ENCODE measurements at places on chromosomes 16 and 17. TPM values are rescaled to one million over a fixed set of nuclear protein-coding genes. Genes with fewer than 3 reads are reported as not detected.

The CCDC78 gene
- total RNA-seq = 0.68 TPM

The HBA2 gene
- total RNA-seq = not detected

The AIPL1 gene
- total RNA-seq = not detected

The CDH3 gene
- not detected for total RNA-seq

The NPIPB8 gene
- not detected for total RNA-seq

The MED31 gene
- total RNA-seq = 6.8 TPM

The ITGB3 gene
- total RNA-seq = 7.9 TPM

The RAB11FIP4 gene
- 51.3 TPM for total RNA-seq

The TMEM100 gene
- total RNA-seq = 1.00 TPM

The PRRT2 gene
- total RNA-seq = not detected

The KCNH4 gene
- not detected for total RNA-seq

The BEAN1 gene
- total RNA-seq = not detected

- H3K27me3 ChIP-seq = peaks cover 25% of the 10 kb centered on the region
- no peak for DNase-seq
Observed at GRCh38 chr16:50469121-50469743, 79.0 kb upstream of the NKD1 start.

GRCh38 chr16:78116946-78117345 is 17.5 kb downstream of the WWOX start:
- no peaks in the 10 kb centered on the region for H3K4me1 ChIP-seq
- no peaks in the 10 kb centered on the region for H3K36me3 ChIP-seq
- no peak for DNase-seq
- no peak overlapping the region for H3K27ac ChIP-seq
- H3K27me3 ChIP-seq = no peaks in the 10 kb centered on the region

DNA sequence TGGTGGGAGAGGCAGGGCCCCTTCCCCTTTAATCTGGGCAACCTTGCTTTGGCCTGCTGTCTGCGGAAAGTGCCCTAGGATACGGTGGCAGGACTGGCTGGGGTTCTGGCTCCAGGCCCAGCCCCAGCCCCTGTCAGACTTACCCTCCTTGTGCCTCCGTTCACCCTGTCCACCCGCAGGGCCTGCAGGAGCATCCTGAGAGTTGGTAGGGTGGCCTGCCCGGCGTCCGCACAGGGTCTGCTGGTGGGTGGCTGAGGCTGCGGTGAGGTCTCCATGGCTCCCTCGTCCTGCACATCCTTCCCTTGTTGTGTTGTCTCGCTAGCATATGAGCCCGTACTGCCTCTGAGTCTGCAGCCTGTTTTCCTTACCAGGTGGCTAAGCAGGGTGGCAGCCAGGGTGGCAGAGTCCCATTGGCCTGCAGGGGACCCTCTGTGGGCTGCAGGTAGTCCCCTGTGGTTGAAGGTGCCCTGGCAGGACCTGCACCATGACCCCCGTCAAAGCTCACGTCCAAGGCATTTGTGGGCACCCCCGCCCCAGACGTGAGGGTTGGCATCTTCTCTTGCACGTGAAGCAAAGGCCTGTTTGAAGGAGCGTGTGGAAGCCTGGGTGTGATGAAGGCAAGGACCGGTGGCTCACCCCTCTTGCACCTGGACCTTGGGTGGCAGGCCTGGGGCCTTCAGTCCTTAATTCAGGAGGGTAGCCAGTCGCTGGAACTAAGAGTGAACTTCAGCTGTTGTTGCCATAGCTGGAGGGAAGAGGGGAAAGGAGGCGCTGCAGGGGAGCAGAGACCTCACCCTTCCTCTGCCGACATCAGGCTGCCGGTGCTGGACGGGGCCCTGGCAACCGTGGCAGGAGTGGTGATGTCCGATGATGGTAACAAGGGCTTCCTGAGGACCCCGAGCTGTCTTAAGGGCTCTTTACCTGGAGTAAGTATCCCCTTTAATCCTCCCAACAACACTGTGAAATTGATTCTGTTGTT is 293.7 kb downstream of the SEC14L1 start:
- no peak overlapping the region for H3K4me3 ChIP-seq
- H3K36me3 ChIP-seq = no peaks in the 10 kb centered on the region
- H3K27ac ChIP-seq = peak overlapping the region; percentile 25
- H3K27me3 ChIP-seq = no peaks in the 10 kb centered on the region
- DNase-seq = no peak

- no peaks in the 10 kb centered on the region for H3K36me3 ChIP-seq
- no peak for DNase-seq
- no peak overlapping the region for H3K27ac ChIP-seq
- no peaks in the 10 kb centered on the region for H3K27me3 ChIP-seq
- no peak overlapping the region for H3K4me3 ChIP-seq
Observed at GRCh38 chr16:15765880-15766279, 90.9 kb downstream of the MYH11 start.

GRCh38 chr16:1785846-1786170 is 3.0 kb downstream of the NUBP2 start:
- DNase-seq = no peak
- H3K36me3 ChIP-seq = no peaks in the 10 kb centered on the region

- H3K4me1 ChIP-seq = peaks cover 61% of the 10 kb centered on the region
- peak overlapping the region; percentile 90 for H3K27ac ChIP-seq
- no peaks in the 10 kb centered on the region for H3K36me3 ChIP-seq
- H3K27me3 ChIP-seq = no peaks in the 10 kb centered on the region
- peak; percentile 86 for DNase-seq
Observed at GRCh38 chr17:40075201-40075941, 12.6 kb downstream of the THRA start.

DNA sequence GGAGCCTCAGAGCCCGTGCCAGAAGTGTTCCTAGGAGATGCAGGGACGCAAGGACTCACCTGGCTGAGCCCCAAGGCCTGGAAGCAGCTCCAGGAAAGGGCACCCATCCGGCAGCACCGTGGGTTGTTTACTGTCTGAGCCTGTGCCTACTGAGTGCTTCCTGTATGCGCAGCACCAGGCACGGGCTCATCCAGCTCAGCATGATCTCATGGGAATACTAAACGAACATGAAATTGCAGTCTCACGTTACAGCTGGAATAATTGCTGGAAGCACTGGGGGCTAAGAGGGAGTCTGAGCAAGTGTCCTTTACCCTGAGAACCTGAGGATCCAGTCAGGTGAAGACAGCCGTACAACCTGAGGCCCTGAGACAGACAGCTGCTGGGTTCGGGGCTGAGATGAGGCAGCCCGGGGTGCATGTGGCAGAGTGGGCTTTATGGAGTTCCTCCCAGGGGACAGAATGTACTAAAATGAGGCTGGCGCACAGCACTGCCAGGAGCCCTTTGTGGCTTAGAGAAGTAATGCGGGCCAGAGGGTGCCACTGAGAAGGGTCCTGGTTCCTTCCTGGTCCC is 5.4 kb downstream of the CTRL start:
- no peaks in the 10 kb centered on the region for H3K27me3 ChIP-seq
- H3K4me1 ChIP-seq = no peaks in the 10 kb centered on the region

GRCh38 chr16:19240494-19240893 is 45.0 kb upstream of the CLEC19A start:
- H3K4me3 ChIP-seq = no peak overlapping the region
- no peaks in the 10 kb centered on the region for H3K4me1 ChIP-seq
- DNase-seq = no peak
- no peaks in the 10 kb centered on the region for H3K36me3 ChIP-seq

- H3K27me3 ChIP-seq = no peaks in the 10 kb centered on the region
- H3K4me3 ChIP-seq = no peak overlapping the region
- no peak overlapping the region for H3K27ac ChIP-seq
- no peaks in the 10 kb centered on the region for H3K4me1 ChIP-seq
- DNase-seq = no peak
Observed at GRCh38 chr16:14473488-14473887, 156.6 kb downstream of the PARN start.

DNA sequence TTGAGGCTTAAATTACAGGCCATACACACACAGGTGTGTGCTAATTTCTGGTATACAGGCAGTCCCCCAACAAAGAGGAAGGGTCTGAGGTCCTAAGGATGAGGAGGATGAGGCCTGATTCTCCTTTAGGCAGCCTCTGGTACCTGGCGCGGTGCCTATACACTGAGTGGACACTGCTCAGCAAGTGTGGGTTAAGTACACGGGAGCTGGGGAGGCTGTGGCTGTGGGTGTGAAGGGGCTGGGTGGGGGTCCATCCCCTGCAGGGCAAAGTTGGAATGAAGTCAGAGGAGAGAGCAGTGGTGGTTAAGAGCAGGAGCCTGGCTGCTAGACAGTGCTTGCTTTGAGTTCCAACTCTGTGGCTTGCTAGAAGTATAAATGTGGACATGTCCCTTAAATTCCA is 10.9 kb downstream of the MRM1 start:
- H3K4me1 ChIP-seq = peaks cover 6% of the 10 kb centered on the region
- H3K4me3 ChIP-seq = no peak overlapping the region
- no peak overlapping the region for H3K27ac ChIP-seq
- no peaks in the 10 kb centered on the region for H3K36me3 ChIP-seq
- H3K27me3 ChIP-seq = peaks cover 19% of the 10 kb centered on the region

GRCh38 chr17:64448665-64449512 is at the start of gene MILR1:
Gene MILR1, plus strand, starts transcription at chr17:64449115. Its CDS starts 54 bp downstream, at chr17:64449169.
- DNase-seq = peak; percentile 24
- no peaks in the 10 kb centered on the region for H3K4me1 ChIP-seq
- no peak within 1 kb of the TSS for H3K4me3 ChIP-seq
- peak within 1 kb of the TSS; percentile 58 for H3K27ac ChIP-seq

DNA sequence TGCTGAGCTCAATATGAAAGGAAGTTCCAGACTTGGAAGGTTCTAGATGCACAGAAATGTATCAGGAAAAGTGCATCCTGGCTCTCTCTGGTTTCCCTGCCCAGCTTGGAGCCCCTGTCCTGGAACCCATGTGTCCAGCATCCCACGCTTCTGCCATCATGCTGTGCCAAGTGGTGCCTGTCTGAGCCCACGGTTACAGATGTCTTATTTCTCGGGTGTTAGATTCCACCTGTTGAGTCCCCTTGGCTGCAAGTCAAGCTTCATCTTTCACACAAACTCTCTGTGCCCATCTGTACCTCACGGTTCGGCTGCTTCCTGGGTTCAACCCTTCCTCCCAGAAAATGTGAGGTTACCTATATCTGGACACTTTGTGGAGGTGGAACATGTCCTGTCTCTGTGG is 22.5 kb downstream of the OR1D5 start:
- no peak overlapping the region for H3K27ac ChIP-seq
- peaks cover 2% of the 10 kb centered on the region for H3K27me3 ChIP-seq
- H3K36me3 ChIP-seq = no peaks in the 10 kb centered on the region
- no peak overlapping the region for H3K4me3 ChIP-seq
- H3K4me1 ChIP-seq = no peaks in the 10 kb centered on the region
- no peak for DNase-seq

GRCh38 chr16:73064212-73064993 is 16.5 kb upstream of the ZFHX3 start:
- peaks cover 56% of the 10 kb centered on the region for H3K27me3 ChIP-seq
- DNase-seq = no peak
- no peaks in the 10 kb centered on the region for H3K36me3 ChIP-seq
- peaks cover 77% of the 10 kb centered on the region for H3K4me1 ChIP-seq
- H3K4me3 ChIP-seq = no peak overlapping the region

- H3K27me3 ChIP-seq = no peaks in the 10 kb centered on the region
- H3K27ac ChIP-seq = no peak overlapping the region
- no peak for DNase-seq
- H3K36me3 ChIP-seq = no peaks in the 10 kb centered on the region
- no peak overlapping the region for H3K4me3 ChIP-seq
- H3K4me1 ChIP-seq = no peaks in the 10 kb centered on the region
Observed at GRCh38 chr16:86541560-86541959, 13.5 kb downstream of the MTHFSD start.

DNA sequence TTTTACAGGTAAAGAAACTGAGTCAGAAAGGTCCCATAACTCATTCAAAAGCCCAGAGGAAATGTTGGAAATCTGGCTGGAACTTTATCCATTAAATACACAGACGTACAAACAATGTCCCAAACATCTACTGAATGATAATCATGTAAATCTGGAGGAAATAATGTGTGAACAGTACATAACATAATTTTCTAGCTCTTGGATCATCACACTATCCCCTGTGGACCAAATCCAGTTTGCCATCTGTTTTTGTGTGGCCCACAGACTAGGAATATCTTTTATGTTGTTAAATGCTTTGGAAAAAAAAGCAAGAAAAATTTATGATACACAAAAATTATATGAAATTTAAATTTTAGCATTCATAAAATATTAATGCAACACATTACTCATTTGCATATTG is 389.9 kb upstream of the SOX9 start:
- no peaks in the 10 kb centered on the region for H3K36me3 ChIP-seq
- no peak overlapping the region for H3K4me3 ChIP-seq
- no peak for DNase-seq
- no peaks in the 10 kb centered on the region for H3K4me1 ChIP-seq
- H3K27me3 ChIP-seq = no peaks in the 10 kb centered on the region
- no peak overlapping the region for H3K27ac ChIP-seq

- H3K4me1 ChIP-seq = peaks cover 4% of the 10 kb centered on the region
- no peak overlapping the region for H3K4me3 ChIP-seq
- no peaks in the 10 kb centered on the region for H3K36me3 ChIP-seq
- H3K27ac ChIP-seq = no peak overlapping the region
Observed at GRCh38 chr17:19456016-19456927, 45.2 kb downstream of the RNF112 start.

DNA sequence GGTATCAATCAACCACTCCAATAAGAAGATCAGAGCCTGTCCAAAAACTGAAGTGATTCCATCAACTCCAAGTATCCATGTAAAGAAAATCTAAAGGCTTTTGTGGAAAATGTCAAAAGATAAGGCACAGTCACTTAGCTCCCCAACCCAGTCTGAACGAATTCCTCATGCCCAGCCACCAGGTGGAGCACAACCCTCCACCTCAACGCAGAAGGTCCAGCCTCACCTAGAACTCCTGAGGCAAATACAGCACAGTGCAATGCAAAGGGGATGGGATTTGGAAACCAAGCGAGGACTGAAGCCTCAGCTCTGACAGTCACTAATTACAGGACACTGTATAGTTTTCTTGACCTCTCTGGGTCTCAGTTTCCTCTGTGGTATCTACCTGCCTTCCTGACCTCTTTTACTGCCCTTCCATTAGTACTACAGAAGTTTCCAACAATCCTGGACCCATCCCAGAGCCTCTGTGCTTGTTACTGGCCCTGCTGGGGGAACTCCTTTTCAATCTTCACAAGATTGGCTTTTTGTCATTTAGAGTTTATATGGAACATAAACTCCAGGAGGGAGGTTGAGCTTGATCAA is 2.0 kb downstream of the NCBP3 start:
- H3K36me3 ChIP-seq = no peaks in the 10 kb centered on the region
- peaks cover 15% of the 10 kb centered on the region for H3K4me1 ChIP-seq
- peak overlapping the region; percentile 15 for H3K27ac ChIP-seq
- peak; percentile 62 for DNase-seq
- no peaks in the 10 kb centered on the region for H3K27me3 ChIP-seq

- H3K36me3 ChIP-seq = no peaks in the 10 kb centered on the region
- peaks cover 6% of the 10 kb centered on the region for H3K27me3 ChIP-seq
- no peak overlapping the region for H3K4me3 ChIP-seq
- H3K4me1 ChIP-seq = peaks cover 7% of the 10 kb centered on the region
- H3K27ac ChIP-seq = peak overlapping the region; percentile 80
Observed at GRCh38 chr17:55723488-55723848, 804 bp upstream of the TMEM100 start.

GRCh38 chr17:34692920-34693319 is 113.5 kb downstream of the TMEM132E start:
- no peaks in the 10 kb centered on the region for H3K36me3 ChIP-seq
- no peak overlapping the region for H3K27ac ChIP-seq
- H3K4me1 ChIP-seq = no peaks in the 10 kb centered on the region

GRCh38 chr17:79623786-79624717 is 13.2 kb upstream of the RBFOX3 start:
- peak; percentile 5 for DNase-seq
- H3K4me3 ChIP-seq = no peak overlapping the region
- no peaks in the 10 kb centered on the region for H3K36me3 ChIP-seq
- H3K27me3 ChIP-seq = no peaks in the 10 kb centered on the region
- no peaks in the 10 kb centered on the region for H3K4me1 ChIP-seq

Data from transverse colon (tissue), 4 donors.